ENCODE measurements at places on chromosomes 7 and 10.

DNA sequence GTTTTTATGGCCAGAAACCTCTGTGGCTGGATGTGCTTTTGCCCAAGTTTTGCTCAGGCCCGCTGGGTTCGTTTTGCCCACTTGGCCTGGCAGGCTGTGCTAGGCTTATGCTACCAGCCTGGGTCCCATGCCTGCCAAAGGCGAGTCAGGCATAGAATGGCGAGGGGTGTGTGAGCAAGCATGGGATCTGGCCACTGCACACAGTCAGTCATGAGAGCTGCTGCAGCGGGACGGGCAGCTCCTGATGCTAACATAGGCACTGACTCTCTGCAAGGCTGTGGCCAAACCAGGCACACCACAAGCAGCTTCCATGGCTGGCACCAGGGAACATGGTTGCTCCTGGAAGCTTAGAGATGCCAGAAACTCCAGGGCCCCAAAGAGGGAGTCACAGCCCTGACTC lies 52.9 kb upstream of the PCDH15 start:
- no peak for DNase-seq

- DNase-seq = no peak
Measured at GRCh38 chr7:42106562-42106961, 130.4 kb downstream of the GLI3 start.

- DNase-seq = no peak
Measured at GRCh38 chr7:63093481-63093880, 905.2 kb upstream of the ZNF722 start.

GRCh38 chr7:155681663-155682062 lies 37.2 kb downstream of the RBM33 start:
- DNase-seq = no peak

DNA sequence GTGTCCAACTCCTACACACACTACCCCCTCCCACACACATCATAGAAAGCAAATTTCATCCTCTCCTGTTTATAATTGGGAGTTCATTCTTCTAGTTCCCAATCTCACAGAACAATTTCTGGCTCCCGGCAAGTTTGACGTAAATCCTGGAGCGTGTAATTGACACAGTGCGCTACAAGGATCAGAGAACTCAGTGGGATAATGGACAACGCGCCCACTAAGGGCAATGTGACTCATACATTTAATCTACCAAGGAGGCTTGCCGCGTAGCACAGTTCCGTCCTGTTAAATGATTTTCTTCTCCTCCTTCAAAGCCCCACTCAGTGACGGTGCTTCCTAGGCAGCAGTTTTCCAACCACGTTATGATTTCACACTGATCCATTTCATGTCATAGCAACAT lies 277.6 kb downstream of the SFMBT2 start:
- DNase-seq = no peak

DNA sequence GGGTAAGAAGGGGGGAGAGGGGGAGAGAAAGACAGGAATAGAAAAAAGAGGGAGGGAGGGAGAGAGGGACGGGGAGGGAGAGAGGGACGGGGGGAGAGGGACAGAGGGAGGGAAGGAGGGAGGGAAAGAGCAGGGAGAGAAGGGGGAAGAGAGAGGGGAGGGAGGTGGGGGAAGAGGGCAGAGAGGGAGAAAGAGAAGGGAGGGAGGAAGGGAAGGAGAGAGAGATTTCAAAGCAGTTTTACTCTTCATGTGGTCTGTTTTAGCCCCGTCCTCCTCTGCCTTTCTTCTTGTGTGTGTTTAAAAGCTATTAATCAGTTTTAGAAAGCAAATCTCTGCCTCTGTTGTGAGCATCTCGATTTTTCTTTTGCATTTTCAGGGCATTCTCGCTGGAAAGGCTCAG lies 237.0 kb downstream of the WDR37 start:
- no peak for DNase-seq

- no peak for DNase-seq
Measured at GRCh38 chr7:30906515-30907240, 5.0 kb upstream of the AQP1 start.

Measured in NCI-H2029 (cell line).